SJCRH30 (cell line): ENCODE measurements at places on chromosomes 2 and 18.

DNA sequence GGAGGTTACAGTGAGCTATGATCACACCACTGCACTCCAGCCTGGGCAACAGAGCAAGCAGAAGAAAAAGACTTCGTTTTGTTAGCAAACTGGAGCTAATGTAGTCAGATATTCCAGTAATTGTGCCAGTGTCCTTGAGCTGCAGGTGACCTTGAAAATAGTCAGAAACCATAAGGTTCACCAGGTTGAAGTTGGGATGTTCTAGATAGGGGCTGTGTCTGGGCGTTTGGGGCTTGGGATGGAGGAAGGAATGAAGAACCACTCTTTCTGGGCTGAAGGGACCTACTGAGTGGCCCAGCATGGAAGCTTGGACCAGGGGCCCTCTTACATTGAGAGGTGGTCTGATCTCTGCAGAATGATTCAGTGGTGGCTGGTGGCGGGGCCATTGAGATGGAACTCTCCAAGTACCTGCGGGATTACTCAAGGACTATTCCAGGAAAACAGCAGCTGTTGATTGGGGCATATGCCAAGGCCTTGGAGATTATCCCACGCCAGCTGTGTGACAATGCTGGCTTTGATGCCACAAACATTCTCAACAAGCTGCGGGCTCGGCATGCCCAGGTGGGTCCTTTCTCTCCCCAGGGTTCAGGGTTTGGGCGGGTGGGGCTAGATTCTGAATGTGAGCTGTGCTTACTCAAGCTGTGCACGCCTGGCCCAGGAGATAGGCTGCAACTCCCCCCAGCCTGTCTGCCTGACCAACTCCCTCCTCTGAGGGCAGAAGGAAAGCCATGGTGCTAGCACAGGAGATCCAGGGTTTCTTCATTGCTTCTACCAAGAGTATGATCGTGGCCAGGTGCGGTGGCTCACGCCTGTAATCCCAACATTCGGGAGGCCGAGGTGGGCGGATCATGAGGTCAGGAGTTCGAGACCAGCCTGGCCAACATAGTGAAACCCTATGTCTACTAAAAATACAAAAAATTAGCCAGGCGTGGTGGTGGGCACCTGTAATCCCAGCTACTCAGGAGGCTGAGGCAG is 17.1 kb downstream of the CCT7 start:
- DNase-seq, result no peak

- no peak for DNase-seq
Observed at GRCh38 chr2:32711908-32712501, 84.2 kb downstream of the TTC27 start.

GRCh38 chr2:34102339-34102738 is 503.2 kb upstream of the FAM98A start:
- no peak for DNase-seq

- no peak for DNase-seq
Observed at GRCh38 chr18:70036771-70037347, 89.2 kb upstream of the CD226 start.

GRCh38 chr2:18379870-18380269 is 180.6 kb downstream of the RDH14 start:
- DNase-seq, result no peak

DNA sequence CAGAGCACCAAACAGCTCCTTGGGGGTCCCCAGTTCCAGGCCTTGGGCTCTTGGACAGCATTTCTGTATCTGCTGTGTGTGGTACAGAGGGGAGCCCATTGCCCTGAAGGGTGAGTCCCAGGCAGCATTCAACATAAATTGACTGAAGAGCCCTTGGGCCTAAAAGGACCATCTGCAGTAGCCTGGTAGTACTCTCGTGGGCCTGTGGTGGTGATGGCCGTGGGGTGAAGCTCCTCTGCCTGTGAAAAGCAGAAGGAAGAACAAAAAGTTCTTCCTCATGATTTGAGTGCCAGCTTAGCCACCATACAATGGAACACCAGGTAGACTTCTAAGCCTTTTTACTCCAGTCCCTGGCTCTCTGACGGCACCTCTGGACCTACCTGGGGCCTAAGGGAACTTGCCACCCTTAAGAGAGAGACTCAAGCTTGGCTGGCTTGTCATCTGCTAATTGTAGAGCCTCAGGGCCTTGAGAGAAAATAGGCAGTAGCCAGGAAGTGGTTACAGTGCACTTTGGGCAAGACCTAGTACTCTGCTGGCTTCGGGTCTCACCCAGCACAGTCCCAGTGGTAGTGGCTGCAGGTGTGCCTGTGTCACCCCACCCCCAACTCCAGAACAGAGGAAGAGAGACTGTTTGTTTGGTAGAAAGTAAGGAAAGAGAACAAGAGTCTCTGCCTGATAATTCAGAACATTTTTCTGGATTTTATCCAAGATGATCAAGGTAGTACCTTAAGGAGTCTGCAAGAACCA is 84.6 kb upstream of the CERS6 start:
- no peak for DNase-seq

GRCh38 chr2:160371251-160372009 is 122.2 kb downstream of the RBMS1 start:
- no peak for DNase-seq

DNA sequence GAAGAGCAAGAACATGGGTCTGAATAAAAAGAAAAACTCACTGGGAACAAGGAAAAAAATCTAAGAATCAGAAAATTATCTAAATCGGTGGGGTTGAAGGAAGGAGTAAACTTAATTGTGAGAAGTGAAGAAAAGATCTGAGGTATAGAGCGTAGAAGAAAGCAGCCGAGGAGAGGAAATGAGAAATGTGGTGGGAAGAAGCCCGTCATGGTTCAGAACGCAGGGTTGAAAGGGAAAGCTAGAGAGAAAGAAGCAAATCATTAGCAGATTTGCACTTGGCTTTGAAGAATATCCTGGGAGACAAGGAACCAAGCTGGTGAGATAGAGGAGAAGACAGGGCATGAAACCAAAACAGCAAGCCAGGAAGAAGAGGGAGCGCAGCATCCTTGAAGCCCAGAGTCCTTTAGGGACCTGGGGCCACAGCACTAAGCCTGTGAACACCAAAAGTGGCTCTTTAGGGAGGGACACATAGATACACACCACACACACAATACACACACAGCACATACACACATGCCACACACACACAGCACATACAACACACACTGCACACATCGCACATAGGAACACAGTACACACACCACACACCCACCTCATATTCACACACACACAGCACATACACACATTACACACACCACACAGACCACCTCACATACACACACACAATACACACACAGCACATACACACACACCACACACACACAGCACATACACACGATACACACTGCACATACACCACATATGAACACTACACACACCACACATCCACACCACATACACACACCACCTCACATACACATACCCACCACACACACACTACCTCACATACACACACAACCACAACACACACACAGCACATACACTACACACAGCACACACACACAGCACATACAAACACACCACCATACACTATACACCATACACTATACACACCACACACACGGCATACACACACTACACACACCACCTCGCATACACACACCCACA is 274.6 kb downstream of the ETAA1 start:
- DNase-seq, result no peak

- DNase-seq, result no peak
Observed at GRCh38 chr18:80189531-80189865, 57.8 kb downstream of the PARD6G start.

GRCh38 chr2:62774555-62775366 is 69.2 kb downstream of the EHBP1 start:
- DNase-seq, result no peak

DNA sequence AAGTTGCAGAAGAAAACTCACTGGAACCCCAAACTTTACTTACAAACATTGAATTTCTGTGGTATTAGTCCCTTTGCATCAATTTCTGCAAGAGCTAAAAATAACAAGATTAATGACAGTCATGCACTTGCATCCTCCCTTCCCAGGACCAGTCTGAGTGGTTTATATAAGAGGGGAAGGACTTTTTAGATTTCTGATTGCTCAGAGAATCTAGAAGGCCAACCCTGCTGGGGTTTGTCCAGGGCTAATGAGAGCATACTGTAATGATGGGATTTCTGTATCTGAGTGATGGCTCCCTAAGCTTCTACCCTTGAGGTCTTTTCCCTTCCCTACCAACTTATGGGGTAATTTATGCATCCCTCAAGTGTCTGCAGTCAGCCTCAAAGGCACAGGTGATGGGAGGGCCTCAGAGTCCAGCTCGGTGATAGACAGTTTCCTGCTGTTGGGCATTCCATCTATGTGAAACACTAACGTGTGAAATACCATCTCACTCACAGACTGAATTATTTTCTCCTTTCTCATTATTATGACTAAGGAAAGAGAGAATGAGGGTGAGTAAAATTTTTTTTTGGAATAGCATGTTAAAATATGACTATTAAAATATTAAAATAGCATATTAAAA is 556.3 kb downstream of the RIT2 start:
- DNase-seq, result no peak

GRCh38 chr18:41642756-41643155 is 312.3 kb upstream of the PIK3C3 start:
- DNase-seq, result no peak

DNA sequence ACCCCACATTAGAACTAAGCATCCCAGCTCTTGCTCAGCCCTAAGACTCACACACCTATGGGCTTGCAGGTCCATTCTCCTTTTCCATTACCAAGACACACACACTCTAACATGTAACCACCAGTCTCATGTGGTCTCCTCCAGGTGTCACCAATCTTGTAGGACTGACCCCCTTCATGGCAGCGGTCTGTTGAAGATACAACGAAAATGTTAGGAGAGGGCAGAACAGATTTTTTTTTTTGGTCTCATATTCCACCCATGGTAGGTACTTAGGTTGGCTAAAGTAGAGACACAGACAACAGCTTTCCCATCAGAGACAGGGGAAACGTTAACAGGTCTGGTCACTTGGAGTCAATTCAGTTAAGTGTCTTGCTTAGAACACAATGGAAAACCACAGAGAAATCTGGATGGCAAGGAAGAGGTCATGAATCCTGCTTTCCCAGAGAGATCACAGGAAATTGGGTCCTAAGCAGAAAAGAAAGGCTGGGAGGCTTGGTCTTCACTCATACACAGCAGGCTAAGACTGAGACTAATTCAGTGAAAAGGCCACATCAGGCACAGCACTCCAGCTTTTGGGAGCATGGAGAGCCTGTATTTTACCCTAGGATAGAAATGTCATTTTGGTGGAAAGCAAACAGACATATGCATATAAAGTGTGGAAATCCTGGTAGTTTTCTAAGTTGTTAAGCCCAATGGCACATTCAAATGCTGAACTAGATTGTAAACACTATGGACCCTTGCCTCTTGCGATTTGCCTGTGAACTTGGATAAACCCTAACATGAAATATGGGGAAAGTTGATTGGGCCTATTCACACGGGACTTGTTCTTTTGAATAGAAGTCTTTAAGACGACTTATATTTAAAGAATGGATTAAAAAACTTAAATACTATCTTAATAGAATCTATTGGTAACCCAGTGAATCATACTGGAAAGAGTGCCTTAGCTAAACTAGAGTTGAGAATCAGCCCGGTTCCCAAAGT is 3.8 kb downstream of the FN1 start:
- DNase-seq, result no peak

- DNase-seq, result no peak
Observed at GRCh38 chr2:118883792-118884191, 36.3 kb upstream of the EN1 start.

GRCh38 chr18:5841518-5841917 is 53.8 kb downstream of the TMEM200C start:
- DNase-seq, result no peak

GRCh38 chr18:46891742-46892214 is 25.5 kb downstream of the PIAS2 start:
- DNase-seq, result no peak

DNA sequence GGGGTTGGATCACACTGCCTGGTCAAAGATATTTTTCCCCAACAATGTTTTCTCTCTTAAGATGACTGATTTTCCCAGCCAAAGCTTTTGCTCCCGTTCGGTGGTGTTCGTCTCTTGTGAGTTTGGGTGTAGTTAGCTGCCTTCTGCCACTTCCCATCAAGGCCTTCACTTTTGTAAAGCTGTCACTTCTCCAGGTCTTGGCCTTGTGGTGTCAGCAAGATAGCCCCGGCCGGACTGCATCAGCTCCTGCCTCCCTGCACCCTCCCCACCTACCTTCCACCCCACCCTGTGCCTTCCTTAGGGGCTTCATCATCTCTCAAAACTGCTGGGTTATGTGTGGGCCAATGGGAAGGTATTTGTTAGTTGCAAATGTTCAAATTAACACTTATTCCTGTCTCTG is 228.9 kb downstream of the BCL11A start:
- DNase-seq, result no peak

DNA sequence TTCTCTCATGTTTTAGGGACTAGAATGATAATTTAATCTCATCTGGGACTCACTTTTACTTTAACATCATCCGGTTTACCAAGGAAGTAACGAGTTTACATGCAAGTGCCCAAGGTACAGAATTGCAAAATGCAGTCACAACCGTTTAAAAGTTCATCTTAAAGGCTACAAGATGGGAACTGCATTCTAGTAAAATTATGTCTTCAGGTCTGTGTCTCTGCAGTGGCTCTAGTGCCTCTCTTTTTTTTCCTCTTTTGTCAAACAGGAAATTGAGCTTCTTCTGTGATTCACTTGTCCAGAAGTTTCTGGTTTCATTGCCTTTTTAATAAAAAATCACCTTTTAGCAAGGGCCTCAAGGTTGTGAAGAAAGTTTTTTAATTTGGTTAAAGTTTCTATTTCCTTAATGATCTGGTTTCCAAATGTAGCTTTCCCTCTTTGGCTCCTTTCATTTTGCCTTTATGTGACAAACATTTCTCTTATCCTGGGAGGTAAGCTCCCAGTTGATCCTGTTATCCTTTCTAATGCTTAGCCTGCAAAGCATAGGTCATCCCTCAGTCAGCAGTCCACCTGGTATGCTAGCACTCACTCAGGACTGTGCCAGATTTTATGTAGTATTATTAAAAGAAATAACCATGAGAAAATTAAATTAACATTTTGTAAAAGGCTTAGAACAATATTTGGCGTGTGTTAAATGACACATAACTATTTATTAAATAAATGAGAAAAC is 2.4 kb downstream of the GLS start:
- DNase-seq, result peak; percentile 54

DNA sequence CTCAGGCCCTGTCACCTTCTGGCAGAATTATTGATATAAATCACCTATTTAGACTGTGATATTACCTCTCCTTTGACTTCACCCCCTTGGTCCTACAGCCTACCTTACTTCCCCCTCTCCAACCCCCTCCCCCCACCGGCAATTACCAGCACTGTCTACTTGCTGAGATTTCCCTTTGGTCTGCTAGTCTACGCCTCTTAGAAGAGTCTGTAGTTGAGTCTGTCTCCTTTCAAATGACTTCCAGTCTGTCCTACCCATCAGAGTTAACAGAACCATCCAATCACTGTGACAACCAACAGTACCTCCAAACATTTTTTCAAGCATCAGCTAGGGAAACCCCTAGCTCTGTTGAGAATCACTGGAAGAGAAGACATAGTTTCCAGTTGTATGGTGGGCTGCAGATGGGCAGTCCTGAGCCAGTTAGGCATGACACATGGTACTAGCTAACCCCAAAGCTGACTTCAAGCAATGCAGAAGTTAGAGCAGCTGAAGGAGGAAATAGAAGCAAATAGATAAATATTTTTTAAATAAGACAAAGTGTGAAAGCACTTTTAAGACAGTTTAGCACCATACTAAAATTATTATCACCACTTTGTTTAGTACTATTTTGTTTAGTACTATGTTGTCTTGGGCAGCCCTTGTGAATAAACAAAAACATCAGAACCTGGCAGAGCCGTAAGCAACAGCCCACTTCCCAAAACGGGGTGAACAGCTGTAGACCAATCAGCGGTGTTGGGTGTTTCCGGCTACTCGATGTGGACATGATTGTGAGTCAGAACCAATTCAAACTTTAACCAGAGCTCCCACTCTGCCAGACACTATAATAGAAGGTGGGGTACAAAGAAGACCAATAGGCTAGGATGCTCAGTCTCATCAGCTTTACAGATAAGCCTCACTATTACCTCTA is 2.7 kb upstream of the ASNSD1 start:
- no peak for DNase-seq
